ENCODE measurements at places on chromosomes 1 and 21.
A peak's percentile ranks its signal among the peaks of the same experiment; 100 is the strongest.

DNA sequence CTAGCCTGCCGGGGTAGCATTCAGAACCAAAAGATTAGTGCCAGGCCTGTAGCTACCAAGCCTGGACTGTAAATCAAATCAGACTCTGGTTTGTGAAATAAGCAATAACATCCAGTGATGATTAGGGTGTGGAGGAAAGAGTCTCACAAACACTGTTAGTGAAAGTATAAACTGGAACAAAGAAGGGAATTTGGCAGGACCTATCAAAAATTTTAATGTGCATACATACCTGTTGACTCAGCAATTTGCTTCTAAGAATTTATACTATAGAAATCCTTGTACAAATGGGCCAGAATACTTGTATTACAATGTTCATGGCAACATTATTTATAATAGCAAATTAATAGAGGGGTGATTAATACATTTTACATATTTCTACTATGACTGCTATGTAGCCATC is 109.8 kb upstream of the WARS2 start:
- no peak for DNase-seq

- DNase-seq, result no peak
Measured at GRCh38 chr1:161730050-161730564, 8.8 kb downstream of the FCRLB start.

DNA sequence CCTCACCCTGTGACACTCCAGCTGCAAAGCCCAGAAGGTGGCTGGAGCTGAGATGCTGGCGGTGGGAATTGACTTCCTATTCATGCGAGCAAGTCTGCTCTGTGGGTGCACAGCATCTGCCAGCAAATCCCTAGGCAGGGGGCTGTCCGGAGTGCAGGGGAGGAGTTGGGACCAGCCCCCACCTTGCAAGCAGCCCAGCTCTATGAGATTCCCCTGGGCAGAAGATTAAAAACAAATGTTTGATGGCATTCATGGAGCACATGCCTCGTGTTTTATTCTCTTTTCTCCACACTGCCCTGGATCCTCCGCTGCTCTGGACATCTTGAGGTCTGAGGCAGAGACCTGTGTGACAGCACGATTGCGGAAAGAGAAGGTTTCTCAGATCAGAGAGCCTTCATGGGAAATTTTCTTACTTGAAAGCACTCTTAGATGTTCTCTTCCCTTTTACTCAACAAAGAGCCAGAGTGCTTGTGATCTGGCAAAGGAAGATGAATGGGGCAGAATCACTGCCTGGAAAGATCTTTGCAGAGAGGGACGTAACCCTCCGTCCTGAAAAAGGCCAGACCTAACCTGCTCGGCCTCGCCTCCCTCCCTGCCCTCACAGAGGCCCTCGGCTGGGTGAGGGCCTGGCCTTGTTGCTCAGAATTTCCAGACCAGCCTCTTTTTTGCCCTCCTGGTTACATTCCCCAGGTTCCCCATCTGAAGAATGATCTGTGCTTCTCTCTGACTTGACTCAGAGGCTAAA is 597.1 kb downstream of the KIF26B start:
- DNase-seq, result no peak

- DNase-seq, result no peak
Measured at GRCh38 chr21:20698585-20698984, 299.6 kb upstream of the NCAM2 start.

GRCh38 chr1:175192111-175192629 is 406 bp downstream of the KIAA0040 start:
- no peak for DNase-seq

- DNase-seq, result no peak
Measured at GRCh38 chr1:38444311-38444710, 397.7 kb upstream of the POU3F1 start.

DNA sequence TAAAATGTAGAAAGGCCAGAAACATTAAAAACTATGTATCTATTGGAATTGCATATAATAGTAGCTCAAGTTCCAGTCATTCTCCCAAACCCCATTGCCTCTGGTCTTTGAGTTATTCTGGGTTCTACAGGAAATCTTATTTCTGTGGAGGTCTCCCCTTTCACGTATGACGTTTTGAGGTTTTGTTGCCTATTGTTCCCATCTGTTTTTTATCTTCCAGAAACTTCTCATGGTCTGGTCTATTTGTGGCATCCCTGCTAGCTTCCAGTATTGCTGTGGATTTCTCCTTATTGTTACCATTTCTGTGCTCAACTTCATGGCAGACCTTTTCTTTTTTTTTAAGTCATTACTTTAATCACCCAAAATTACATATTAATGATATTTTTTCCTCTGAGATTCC is 43.3 kb downstream of the DTL start:
- DNase-seq, result no peak

- DNase-seq, result no peak
Measured at GRCh38 chr21:32516756-32517649, 68.3 kb downstream of the TCP10L start.

GRCh38 chr1:177219554-177220458 is 49.0 kb downstream of the BRINP2 start:
- no peak for DNase-seq

DNA sequence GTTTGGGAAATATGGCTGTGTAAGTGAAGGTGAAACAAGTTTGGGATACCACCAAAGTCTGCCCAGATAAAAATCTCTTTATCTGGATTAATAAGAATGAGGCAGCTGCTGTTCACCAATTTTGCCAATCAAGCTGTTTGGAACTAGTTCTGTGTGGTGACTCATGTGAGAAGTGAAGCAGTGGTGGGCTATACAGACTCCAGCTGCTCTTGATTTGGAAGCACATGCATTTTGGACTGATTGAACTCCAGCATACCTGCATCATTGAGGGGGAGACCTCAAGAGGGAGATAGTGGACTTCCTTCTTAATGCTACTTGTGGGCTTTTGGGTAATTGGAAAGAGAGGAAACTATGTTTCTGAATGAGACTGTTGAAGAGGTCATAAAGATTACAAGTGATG is 99.2 kb upstream of the B3GALT2 start:
- no peak for DNase-seq

DNA sequence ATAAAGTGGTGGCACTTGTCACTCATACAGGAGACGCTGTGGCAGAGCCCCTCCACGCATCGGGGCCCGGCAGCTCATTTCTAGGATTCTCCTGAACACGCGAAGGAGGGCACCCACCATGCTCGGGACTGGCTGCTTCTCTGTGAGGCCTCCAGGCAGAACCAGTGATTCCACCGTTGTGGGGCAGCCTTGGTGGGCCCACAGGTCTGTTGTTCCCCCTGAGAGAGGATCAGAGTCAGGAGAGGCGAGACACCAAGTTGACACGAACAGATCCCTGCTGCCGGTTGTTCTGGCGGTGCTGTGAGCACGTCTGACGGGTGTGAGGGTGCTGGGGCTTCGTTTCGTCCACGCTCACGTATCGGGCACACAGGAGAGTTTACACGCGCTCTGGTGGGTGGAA is 26.6 kb downstream of the PRKCZ start:
- no peak for DNase-seq

DNA sequence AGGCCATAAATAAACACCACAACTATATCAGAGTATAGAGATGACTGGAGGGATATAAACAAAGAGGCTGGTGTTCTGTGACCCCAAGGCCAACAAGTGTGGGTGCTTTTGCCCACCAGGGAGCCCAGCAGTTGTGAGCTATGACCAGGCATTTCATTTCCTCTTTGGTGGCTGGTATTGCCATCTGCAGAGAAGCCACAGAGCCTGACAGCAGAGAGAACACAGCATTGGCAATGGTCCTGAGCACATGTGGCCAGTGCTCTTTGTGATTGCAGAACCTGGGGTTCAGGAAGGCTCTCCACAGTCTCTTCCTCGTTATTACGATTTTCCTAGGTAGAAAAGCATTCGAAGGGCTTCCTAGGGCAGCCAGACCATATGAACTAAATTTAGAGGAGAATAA is 112.3 kb downstream of the TM2D1 start:
- no peak for DNase-seq

DNA sequence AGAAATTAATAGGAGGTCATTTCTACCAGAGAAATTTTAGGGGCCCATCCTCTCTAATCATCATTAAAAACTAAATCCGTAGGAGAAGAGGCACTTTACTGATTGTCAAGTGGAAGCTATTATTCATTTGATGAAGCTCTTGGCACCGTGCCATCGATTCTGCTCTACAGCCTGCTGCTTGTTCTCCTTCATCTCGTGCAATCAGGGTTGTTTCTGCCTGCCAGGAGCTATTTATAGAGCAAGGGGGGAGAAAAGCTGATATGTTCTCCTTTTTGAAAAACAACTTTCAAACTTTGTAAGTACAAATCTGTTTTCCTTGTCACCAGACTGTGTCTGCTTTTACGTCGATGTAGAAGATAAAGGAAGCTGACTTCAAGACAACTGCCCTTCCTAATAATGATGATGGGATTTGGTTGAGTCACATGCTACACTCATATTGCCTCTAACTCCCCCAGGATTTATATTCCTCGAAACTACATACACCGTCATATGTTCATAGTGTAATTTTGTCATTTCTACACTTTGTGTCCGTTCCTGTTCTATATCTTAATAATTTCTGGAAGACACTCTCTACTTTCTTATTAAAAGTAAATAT is 169.6 kb upstream of the LHX8 start:
- DNase-seq, result peak; percentile 76

- DNase-seq, result no peak
Measured at GRCh38 chr1:237309595-237310118, 267.7 kb downstream of the RYR2 start.

GRCh38 chr1:109315288-109315687 is 8.5 kb upstream of the MYBPHL start:
- no peak for DNase-seq

GRCh38 chr1:220121791-220122530 is 28.0 kb downstream of the IARS2 start:
- no peak for DNase-seq

DNA sequence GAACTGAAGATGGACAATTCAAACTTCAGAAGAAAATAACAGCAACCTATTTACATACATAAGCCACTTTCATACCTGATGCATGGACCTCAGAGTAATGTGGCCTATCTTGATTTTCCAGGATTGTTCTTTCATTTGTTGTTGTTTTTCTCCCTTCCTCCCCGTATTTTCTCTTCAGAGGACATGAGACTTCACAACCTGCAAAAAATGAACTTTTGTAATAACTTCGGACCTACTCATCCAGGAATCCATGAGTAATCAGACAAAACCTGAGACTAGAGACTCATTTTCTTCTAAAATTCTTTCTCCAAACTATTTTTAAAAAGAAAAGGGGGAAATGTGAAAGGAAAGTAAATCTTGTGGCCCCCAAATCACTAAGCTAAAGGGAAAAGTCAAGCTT is 17.6 kb upstream of the PLA2G5 start:
- DNase-seq, result no peak

- DNase-seq, result no peak
Measured at GRCh38 chr1:24765308-24765988, 20.2 kb downstream of the CLIC4 start.

- DNase-seq, result no peak
Measured at GRCh38 chr1:220335668-220336067, 63.4 kb upstream of the RAB3GAP2 start.

- no peak for DNase-seq
Measured at GRCh38 chr1:93999840-94000415, 90.7 kb upstream of the GCLM start.

DNA sequence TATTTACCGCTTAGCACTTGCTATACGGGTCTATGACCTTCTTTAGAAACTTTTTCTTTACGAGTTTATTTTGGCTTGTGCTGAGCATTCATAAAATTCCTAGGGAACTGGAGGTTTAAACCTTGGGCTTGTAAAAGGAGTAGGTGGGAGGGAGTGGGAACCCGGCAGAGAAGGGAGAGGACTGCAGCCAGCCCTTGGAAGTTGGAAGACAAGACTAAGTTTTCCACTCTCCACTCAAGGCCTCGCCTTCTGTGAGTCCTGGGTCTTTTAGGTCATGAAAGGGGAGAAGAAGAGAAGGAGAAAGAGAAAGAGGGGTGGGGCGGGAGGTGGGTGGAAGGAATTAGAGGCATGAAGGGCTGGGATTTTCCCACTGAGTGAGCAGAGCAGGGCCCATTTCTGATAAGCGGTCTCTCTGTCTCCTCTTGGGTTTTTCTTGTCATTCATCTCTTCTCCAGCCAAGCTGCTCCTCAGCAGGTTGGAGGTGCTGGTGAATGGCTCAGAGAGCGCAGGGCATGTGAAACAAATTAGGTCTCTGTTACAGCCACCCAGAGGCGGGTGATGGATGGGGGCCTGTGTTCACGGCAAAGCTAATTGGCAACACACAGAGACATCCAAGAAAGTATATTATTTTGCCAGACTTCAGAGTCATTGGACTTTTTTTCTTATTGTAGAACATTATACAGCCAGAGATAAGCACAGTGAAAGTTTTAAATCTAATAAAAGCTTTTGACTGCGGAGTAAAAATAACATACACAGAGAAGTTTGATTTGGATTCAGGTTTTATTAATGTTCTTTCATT is 247.3 kb downstream of the FOXD2 start:
- DNase-seq, result no peak

DNA sequence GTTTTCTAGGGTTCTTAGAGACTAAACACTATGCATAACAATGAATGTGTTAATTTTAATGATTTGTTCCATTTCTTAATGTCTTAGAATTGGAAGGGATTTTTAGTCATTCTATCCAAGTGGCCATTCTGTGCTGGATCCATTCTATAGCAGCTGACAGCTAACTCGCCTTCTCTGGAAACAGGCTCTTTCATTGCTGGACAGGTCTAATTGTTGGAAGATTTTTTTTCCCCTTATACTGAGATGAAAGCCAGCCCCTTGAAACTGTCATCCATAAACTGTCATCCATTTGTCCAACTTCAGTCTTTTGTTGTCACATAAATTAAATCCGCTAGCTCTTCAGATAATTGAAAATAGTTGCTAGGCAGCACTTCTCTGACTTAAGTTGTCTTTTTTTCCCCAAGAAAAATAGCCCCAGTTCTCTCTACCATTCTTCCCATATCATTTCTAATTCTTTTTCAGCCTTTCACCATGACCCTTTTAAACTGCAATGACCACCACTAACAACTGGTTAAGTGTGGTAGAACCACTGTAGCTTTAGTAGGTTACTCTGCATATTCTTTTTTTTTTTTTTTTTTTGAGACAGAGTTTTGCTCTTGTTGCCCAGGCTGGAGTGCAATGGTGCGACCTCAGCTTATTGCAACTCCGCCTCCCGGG is 19.7 kb downstream of the AK4 start:
- DNase-seq, result no peak

GRCh38 chr1:218711001-218711400 is 365.9 kb downstream of the TGFB2 start:
- DNase-seq, result no peak

DNA sequence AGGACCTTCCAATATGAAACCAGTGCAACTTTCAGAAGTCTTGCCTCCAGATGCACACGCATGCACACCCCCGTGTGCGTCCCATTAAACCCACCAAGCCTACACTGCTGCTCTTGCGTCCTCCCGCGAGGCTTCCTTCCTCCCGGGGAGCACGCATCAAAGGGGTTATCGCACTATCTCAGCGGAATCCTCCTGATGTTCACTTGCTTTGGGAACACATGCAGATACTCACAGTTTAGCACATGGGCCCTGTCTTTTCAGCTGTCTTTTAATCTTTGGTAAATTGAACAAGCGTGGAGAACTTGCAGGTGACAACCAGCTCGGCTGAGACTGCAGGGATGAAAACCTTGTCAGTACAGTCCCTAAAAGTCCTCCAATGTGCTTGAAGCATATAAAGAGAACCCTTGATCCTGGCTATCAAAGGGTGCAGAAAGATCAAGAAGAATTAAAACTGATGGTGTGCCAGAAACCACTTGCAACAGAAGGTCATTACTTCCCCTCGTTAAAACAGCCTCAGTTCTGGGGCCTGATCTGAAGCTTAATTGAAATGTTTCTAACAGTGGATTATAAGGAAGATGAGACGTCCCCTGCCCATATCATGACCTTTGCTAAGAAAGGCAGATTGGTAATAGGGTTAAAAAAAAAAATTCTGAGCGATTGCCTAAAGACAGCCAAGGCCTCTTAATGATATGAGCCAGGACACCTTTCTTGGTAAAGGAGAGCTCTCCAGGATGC is 149.4 kb upstream of the LMO4 start:
- DNase-seq, result no peak

Measured in BE2C (cell line).